ENCODE measurements at places on chromosomes 1 and 21.
A peak's percentile ranks its signal among the peaks of the same experiment; 100 is the strongest.

- DNase-seq: no peak
Observed at GRCh38 chr1:7564137-7564536, 207.0 kb upstream of the VAMP3 start.

- DNase-seq: no peak
Observed at GRCh38 chr1:22754106-22754768, 43.6 kb downstream of the EPHB2 start.

GRCh38 chr1:84959294-84959693, 37.6 kb downstream of the MCOLN2 start:
- DNase-seq: no peak

DNA sequence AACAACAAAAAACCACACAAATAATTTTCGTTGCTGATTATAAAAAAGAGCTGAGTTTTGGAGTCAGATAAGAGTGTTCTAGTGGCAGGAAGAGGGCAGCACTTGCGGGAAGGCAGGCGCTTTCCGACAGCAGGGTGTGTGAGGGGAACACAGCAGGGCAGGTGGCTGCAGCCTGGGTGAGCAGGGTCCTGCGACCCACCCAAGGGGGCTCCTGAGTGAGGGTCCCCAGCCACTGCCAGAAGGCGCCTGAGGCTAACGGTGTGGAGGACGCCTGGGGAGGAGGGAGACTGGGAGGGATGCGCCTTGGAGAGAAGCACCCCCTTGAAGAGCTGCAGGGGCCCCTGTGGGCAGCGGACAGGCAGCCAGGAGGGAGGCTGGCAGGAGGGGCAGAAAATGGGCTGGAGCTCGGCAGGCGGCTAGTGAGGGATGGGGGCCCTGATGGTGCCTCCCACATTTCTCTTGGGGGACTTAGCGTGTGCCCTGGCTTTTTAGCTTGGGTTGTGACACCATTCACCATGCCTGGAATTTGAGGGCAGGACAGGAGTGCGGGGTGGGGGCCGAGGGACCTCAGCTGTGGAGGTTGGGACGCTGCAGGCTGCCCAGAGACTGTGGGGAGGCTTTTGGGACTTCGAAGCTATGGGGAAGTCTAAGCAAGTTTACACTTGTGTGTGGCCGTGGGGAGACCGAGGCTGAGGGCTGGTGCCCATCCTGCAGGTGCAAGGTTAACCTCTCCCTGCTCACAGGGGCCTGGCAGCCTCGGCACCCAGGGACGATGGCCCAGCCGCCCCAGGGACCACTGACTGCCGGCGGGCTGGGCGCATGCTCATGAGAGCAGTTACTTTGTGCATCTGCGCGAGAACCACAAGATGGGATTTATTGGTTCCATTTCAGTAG, 111.4 kb downstream of the SIK1 start:
- DNase-seq: no peak

DNA sequence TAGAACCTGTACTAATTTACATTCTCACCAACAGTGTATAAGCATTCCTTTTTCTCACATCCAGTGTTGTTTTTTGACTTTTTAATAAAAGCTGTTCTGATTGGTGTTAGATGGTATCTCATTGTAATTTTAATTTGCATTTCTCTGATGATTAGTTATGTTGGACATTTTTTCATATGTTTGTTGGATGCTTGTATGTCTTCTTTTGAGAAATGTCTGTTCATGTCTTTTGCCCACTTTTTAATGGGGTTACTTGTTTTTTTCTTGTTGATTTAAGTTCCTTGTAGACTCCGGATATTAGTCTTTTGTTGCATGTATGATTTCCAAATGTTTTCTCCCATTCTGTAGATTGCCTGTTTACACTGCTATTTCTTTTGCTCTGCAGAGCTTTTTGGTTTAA, 8.0 kb downstream of the COG2 start:
- DNase-seq: no peak

- no peak for DNase-seq
Observed at GRCh38 chr1:1337793-1338147, 6.7 kb downstream of the TAS1R3 start.

- DNase-seq: no peak
Observed at GRCh38 chr1:29513357-29513756, 277.0 kb downstream of the PTPRU start.

DNA sequence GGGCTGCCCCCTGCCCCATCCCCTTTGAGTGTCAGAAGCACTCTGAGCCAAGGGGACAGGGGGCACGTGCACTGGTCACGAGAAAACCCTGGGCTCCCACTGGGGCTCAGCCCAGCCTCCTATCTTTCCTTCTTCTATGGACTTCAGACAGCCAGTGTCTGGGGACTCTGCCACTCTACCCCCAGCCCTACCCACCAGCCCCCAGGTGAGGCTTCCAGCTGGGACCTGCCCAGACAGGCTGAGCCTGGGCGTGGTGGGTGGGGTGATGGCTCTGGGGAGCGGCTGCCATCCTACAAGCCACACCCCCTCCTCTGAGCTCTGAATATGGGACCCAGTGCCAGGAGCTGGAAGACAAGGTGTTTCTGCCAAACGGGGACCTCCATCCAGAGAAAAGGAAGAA, 8.0 kb upstream of the SFN start:
- DNase-seq: no peak

DNA sequence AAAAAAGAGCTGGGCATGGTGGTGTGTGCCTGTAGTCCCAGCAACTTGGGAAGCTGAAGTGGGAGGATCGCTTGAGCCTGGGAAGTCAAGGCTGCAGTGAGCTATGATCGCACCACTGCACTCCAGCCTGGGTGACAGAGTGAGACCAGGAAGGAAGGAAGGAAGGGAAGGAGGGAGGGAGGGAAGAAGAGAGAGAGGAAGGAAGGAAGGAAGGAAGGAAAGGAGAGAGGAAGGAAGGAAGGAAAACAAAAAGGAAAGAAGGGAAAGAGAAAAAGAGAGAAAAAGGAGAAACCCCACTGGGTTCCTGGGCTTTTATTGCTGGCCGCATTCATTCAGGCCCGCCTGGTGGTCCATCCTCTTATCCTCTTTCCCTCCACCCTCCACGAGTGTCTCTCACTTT, 9.8 kb downstream of the SLC2A7 start:
- no peak for DNase-seq

- DNase-seq: peak; percentile 36
Observed at GRCh38 chr1:2585318-2586092, 1.1 kb upstream of the PRXL2B start.

DNA sequence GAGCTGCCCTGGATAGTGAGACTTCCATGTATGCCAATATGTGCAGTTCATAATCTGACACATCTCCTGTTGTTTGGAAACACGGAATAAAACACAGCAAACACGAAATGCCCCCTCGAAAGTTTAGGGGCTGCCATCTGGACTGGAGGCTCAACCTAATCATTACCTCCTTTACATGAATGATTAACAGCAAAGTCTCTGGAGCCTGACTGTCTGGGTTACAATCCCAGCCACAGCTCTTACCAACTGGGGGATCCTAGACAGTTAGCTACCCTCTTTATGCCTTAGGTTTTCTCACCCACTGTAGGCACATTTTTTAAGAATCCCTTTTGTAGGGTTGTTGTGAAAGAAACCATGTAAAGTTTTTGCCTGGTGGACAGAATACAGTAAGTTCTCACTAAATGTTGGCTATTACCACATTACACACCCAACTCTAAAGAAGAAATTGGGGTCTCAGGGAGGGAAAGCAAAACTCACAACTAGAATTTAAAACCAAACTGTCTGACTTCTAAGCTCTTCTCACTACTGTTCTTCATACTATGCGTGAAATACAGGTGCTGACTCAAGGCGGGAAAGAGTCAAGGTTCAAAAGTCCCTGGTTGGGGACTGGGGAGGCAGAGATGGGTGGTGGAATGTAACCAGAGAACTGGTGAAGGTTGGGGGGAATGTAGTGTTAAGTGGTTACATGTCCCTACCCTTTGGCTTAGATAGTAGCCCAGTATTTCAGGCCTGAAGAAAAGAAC, 24.2 kb downstream of the CYP4A22 start:
- no peak for DNase-seq

GRCh38 chr1:211739671-211740411, 64.4 kb upstream of the NEK2 start:
- DNase-seq: no peak

GRCh38 chr1:110218739-110219138, 8.6 kb downstream of the KCNC4 start:
- no peak for DNase-seq

GRCh38 chr1:118366286-118366685, 181.3 kb upstream of the SPAG17 start:
- no peak for DNase-seq

DNA sequence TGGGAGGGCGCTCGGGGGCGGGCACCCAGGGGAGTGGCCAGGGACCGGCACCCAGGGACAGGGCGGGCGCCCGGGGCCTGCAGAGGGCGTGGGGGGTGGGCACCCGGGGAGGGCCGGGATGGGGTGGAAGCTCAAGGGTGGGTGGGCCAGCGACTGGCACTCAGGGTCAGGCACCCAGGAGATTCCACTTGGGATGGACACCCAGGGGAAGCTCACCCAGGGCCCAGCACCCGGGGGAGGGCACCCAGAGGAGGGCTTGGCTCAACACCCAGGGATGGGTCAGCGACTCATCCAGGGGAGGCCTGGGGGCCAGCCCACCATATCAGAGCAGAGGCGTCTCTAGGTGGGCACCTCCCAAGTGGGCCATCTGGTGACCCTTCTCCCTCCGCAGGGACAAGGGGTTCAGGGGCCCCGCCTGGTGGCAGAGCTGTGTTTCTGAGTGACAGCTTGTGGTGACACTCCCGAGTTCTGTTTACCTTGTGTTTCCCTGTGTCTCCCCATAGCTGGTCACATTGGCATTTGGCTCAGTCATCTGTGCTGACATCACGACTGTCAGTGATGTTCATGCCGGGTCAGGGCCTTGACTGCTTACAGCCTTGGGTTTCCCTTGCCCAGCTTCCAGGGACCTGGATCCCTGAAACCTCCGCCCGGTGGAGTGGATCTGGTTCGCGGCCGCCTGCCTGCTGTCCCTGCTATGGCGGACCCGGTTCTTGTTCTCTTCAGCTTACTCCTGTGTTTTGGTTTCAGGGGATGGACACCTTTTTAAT, 749 bp downstream of the IBA57 start:
- peak; percentile 17 for DNase-seq

GRCh38 chr1:118144684-118145083, 40.3 kb downstream of the SPAG17 start:
- no peak for DNase-seq

DNA sequence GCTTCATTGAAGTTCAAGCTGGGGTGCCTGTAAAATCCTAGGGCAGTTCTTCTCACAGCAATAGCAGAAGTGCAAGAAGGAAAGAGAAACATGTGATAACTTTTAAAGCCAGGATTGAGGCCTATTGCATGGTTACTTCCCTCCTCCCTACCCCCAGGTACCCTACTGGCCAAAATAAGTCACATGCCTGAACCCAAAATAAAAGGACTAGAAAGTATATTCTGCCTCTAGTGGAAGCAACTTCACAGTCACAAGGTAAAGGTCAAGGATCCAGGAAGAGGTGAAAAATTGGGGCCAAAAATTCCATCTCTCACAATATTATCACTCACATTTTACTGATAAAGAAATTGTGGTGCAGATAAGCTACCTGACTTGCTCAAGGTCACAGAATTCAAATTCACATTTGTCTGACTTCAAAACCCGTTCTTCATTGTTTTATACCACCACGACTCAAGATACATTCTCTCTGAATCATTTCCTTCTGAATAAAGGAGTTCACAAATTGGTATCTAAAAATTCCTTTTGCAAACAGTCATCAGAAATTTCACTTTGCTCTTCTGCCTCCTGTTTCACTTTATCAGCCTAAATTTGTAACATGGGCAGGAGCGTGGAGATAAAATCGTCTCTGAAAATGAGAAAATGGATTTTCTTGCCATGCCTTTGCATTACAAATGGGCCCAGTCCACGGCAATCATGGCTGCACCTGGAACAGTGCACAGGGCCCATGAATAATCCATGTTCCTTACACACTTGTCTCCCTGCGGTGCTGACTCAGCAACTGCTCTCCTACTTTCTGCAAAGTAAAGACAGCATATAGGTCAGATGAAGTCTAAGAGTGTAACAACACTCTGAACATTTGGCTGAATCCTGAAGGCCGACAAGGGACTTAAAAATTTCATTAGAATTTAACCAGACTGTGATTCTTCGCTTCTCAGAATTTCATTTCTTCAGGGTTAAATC, 485.3 kb upstream of the NFIA start:
- no peak for DNase-seq

GRCh38 chr1:23369335-23370013, at the start of gene ZNF436:
Gene ZNF436, minus strand, starts transcription at chr1:23369836. Its CDS starts 1,831 bp downstream, at chr1:23368005.
- no peak for DNase-seq

DNA sequence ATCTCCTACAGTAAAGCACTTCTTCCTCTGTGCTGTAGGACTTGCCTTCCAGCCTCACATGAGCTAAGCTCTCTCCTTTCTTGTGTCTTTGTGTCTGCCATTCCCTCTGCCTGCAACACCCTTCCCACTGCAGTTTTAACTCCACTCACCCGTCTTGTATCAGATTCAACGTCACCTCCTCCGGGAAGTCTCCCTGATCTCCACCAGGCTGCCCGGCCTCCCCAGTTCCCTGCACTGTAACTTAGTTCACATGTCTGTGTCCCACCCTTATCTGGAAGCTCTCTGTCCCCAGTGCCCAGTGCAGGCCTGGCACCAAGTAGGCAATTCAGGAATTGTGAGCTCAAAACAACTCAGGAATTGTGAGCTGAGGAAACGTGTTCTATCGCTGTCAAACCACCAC, 96.4 kb downstream of the GLIS1 start:
- no peak for DNase-seq

DNA sequence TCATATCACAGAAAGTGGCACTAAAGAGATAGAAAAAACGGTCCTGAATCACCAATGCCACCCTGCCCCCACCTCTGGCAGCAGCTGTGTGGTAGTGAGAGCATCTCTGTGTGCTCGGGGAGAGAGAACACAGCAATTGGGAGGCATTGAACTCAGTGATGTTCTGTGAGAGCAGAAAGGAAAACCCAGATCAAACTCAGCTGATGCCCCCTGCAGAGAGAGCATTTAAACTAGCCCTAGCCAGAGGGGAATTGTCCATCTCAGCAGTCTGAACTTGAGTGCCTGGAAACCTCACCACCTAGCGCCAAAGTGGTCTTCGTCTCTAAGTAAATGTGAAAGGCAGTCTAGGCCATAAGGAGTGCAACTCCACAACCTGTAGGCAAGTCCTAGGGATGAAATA, 21.3 kb downstream of the SLC44A5 start:
- DNase-seq: no peak

GRCh38 chr1:55955016-55955621, 624.2 kb downstream of the PLPP3 start:
- DNase-seq: no peak

GRCh38 chr1:226690460-226690982, 48.6 kb downstream of the ITPKB start:
- DNase-seq: no peak

Data from stimulated activated CD8-positive, alpha-beta memory T cell treated with anti-CD3 and anti-CD28 coated beads, Interleukin-4, amount 100 ng/mL, for 1 hour (primary cell).